ENCODE measurements at places on chromosomes 5 and 9.

- DNase-seq = no peak
These were observed 63.2 kb downstream of the MED27 start for GRCh38 chr9:132016456-132016855.

GRCh38 chr9:100167915-100168654 lies 69.0 kb downstream of the INVS start:
- no peak for DNase-seq

GRCh38 chr9:99736291-99736690 lies 85.4 kb upstream of the NR4A3 start:
- no peak for DNase-seq

- DNase-seq = no peak
These were observed 108.2 kb upstream of the DMAC1 start for GRCh38 chr9:7907551-7908337.

DNA sequence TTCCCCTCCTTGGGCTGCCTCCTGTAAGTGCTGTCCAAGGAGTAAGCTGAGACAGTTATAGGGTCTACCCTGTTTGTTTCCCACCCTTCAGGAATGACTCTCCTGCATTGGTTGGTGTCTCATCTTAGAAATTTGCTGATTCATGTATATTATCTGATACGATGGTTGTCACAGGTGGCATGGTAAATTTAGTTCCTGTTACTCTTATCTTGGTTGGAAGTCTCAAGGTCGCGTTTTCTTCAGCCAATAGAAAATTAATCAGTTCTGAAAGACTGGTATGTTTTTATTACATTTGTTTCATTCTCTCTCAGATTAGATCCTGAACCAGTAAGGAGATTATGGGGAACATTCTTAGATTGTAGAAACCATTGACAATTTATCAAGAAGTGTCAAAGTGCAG lies 42.7 kb downstream of the SCGB3A1 start:
- no peak for DNase-seq

DNA sequence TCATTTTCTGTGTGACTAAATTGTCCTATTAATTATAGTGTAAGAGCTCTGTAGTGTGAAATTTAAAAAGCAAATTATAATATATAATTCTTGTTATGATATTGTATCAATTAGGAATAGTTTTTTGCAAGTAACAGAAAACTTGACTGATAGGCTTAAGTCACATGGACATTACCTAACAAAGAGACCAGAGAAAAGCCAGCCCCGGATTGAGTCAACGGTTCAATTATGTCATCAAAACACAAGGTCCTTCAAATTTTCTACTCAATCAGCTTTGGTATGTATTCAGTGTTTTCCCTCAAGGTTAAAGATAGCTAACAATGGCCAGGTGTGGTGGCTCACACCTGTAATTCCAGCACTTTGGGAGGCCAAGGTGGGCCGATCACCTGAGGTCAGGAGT lies 126.7 kb upstream of the PTGER4 start:
- no peak for DNase-seq

GRCh38 chr5:149298163-149298562 lies 26.5 kb downstream of the AFAP1L1 start:
- no peak for DNase-seq

- no peak for DNase-seq
These were observed 68.8 kb downstream of the RXRA start for GRCh38 chr9:134395002-134395517.

- no peak for DNase-seq
These were observed 265.8 kb upstream of the TRPC7 start for GRCh38 chr5:136631186-136631585.

DNA sequence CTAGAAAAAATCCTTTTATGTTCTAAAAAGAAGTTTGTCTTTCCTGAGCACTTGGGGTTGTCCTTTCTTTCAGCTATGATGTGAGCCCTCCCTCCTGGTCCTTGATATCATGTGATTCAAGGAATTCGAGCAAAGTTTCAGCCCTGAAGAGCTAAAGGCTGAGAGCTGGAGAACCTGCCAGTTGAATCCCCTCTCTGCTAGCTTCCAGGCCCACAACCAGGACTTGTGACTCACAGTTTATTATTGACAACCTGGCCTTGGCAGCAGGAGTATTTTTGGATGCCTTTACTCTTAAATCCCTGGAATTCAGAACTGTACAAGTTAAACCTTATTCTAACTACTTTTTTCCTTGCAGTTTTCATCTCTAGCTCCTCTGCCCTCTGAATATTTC lies 182.8 kb downstream of the SPOCK1 start:
- DNase-seq = no peak

GRCh38 chr5:150651924-150652671 lies 9.0 kb upstream of the MYOZ3 start:
- DNase-seq = no peak

GRCh38 chr9:3896576-3896975 lies 370.8 kb upstream of the RFX3 start:
- DNase-seq = no peak

GRCh38 chr5:90214991-90215390 lies 194.6 kb downstream of the CETN3 start:
- no peak for DNase-seq

GRCh38 chr9:114285166-114285867 lies 37.6 kb upstream of the ORM1 start:
- DNase-seq = no peak

- no peak for DNase-seq
These were observed 756 bp downstream of the VAV2 start for GRCh38 chr9:133991214-133991921.

GRCh38 chr9:12314589-12314988 lies 378.6 kb upstream of the TYRP1 start:
- DNase-seq = no peak

GRCh38 chr5:159031915-159032314 lies 67.8 kb downstream of the EBF1 start:
- DNase-seq = no peak

DNA sequence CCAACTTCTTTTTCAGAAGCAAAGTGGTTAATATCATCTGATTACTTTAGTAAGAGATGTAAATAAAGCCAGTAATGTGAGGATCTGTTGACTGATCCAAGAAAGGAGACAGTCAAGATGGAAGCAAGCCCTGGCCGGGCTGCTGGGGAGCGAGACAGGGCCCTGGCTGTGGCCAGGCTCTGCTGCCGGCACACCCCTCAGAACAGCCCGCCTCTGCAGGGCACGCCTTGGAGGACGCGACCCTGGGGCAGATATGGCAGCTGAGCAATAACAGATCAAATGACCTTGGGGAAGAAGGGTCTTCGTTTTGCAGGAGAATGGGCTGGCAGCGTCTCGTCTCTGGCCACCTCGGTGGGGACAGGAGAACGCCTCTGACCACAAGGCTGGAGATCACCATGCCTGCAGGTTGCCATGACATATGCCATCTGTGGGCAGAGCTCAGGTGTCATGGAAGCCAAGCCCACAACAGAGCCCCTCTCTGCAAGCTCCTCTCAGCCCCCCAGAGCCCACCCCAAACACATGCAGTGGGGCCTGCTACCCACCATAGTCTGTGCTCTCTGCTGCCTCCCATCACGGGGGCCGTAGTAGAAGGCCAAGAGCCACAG lies 206.5 kb downstream of the FANCC start:
- no peak for DNase-seq

GRCh38 chr9:109320331-109320741 lies 523 bp downstream of the EPB41L4B start:
- DNase-seq = no peak
